ENCODE measurements at places on chromosomes 4 and X. TPM values are rescaled to one million over a fixed set of nuclear protein-coding genes. Genes with fewer than 3 reads are reported as not detected.

Gene PNMA5
- total RNA-seq = 0.27 TPM

GRCh38 chr4:128820671-128821070, 11.2 kb downstream of the JADE1 start:
- no peak for DNase-seq

Gene P2RY10
- total RNA-seq = 80.5 TPM

Gene RENBP
- 14.5 TPM for total RNA-seq

Gene IL13RA1
- 13.9 TPM for total RNA-seq

- DNase-seq = no peak
Observed at GRCh38 chr4:51843309-51844152, 578 bp downstream of the DCUN1D4 start.

- DNase-seq = no peak
Observed at GRCh38 chr4:89572224-89572858, 264.6 kb downstream of the SNCA start.

DNA sequence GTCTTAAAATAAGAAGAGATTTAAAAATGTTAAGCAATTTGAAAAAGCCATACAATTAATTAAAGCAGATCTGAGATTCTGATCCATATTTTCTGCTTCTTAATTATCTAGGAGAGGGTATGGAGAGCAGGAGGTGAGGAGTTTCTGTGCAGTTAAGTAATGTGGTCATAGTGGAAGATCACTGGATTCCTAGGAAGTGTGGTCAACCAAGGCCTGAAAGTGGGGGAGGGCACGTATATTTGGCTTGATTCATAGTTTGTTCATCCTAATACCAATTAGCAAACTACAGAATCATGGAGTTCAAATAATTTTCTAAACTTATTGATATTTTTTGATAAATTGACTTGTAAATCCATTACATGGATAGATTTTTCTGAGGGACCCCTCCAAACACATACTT, 768.3 kb downstream of the RAPGEF2 start:
- DNase-seq = no peak
